ENCODE measurements at places on chromosomes 16 and 17.

- DNase-seq = no peak
Measured at GRCh38 chr17:80465327-80465974, 11.0 kb downstream of the NPTX1 start.

- DNase-seq = no peak
Measured at GRCh38 chr16:66858740-66859396, 14.7 kb downstream of the CA7 start.

- DNase-seq = peak; percentile 9
Measured at GRCh38 chr17:20073055-20073979, 64.2 kb downstream of the SPECC1 start.

- no peak for DNase-seq
Measured at GRCh38 chr17:700504-701094, 14.0 kb downstream of the VPS53 start.

DNA sequence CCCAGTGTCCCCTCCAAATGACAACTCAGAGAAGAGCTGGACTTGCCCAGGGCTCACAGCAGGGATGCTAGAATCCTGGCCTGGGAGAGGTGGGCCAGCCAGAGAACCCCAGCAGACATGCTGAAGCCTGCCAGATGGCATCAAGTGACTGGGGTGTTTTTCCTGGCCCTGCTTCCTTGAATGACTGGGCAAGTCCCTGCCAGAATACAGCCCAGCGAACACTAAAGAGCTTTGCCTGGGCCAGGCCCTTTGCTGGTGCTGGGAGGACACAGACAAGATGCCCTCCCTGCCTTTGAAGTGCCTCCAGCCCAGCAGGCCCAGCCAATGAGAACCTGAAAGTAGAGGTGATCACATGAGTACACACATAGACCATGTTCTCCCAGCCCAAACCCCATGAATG lies 11.5 kb downstream of the ZNF319 start:
- no peak for DNase-seq

GRCh38 chr17:79082311-79083190 lies 7.9 kb downstream of the ENGASE start:
- peak; percentile 44 for DNase-seq

GRCh38 chr17:63833741-63834373 lies 6.4 kb upstream of the FTSJ3 start:
- no peak for DNase-seq

DNA sequence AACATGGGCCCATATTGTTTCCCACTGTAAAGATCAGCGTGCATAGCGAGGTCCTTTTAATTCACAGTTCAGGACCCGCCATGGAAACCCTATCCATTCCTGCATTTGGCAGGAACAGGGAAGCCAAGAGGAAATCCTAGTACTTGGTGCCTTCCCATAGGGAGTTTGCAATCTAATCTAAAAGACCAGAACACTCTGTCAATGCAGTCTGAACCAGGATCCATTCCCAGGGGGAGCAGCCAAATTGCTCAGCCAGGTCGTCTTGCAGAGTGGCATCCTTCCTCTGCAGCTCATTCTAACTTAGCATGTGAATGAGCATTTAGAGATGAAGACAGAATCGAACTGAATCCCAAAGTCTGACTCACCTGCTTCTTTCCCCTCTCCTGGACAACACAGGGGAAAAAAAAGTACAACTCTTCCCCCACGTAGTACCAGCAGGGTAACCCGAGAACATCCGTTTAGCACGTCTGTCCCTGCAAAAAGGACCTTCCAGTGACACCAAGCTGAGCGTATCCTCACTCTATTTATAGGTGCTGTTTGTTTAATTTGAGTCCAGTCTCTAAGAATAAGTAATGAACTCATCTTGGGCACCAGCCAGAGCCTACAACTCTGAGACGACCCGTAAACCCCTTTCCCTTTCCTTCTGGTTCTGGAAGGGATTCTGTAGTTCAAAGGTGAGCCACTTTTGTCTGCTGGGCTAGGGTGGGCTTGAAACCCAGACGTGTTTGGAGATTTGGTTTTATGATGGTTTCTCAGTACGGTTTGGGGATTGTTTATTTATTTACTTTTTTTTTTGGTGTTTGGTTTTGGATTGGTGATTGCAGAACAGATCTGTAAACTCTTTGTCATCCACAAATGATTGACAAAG lies 74.5 kb downstream of the ERCC4 start:
- DNase-seq = no peak

All from stimulated activated CD4-positive, alpha-beta T cell treated with anti-CD3 and anti-CD28 coated beads, Interleukin-12 subunit alpha, Interleukin-12 subunit beta, amount 100 ng/mL, for 4 hours (primary cell).